ENCODE measurements at places on chromosomes 1 and 21.

GRCh38 chr1:113835686-113836290 is 23.5 kb upstream of the RSBN1 start:
- DNase-seq = no peak

DNA sequence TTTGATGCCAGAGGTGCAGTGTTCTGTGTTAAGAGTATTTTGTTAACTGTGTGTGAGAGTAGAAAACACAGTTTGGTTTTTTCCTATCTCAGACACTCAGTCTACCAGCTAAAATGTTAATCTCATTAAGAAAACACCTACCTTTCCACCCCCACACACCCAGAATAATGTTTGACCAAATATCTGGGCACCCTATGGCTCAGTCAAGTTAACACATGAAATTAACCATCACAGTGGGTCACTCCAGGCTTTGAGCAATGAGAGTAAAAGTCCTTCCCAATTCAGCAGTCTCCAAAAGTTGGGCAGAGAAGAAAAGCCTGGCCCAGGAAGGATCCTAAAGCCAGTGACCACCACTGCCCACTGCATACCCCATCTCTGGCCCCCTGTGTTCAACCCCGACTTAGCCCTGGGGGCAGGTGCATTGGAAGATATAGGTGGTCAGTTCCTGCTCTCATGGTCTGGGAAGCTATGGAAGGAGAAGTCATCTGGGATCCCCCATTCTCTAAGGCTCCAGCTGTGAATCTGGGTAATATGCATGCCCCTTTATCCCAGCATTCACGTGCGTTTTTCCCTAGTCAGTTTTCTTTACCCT is 50.2 kb upstream of the CSF3R start:
- DNase-seq = no peak

GRCh38 chr1:9689971-9690381 is 38.4 kb downstream of the PIK3CD start:
- no peak for DNase-seq

- DNase-seq = no peak
Observed at GRCh38 chr21:34788879-34789278, 120.1 kb downstream of the CLIC6 start.

GRCh38 chr1:8161546-8162105 is 135.5 kb upstream of the ERRFI1 start:
- DNase-seq = no peak

DNA sequence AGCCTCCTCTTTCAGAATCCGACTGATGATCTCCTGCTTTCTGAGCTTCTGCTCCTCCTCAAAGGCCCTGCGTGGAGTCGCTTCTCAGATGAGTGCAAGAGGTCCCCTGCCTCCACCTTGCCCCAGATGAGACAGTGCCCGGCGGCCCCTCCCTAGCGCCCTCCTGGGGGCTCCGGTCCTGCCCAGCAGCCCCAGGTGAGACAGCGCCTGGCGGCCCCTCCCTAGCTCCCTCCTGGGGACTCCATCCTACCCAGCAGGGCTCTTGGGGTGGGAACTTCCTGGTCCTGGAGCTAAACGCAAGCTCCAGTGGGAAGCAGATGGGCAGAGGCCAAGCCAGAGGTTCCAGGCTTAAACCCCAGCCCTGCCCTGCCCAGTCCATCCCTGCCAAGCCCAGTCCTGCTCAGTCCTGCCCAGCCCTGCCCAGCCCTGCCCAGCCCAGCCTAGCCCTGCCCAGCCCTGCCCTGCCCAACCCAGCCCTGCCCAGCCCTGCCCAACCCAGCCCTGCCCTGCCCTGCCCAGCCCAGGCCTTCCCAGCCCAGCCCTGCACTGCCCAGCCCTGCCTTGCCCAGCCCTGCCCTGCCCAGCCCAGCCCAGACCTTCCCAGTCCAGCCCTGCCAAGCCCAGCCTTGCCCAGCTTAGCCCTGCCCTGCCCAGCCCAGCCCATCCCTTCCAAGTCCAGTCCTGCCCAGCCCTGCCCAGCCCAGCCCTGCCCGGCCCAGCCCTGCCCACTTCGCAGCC is 34.6 kb downstream of the CFAP74 start:
- no peak for DNase-seq

Data from stimulated activated CD4-positive, alpha-beta T cell treated with anti-CD3 and anti-CD28 coated beads, TNF-alpha, amount 100 ng/mL, for 48 hours (primary cell).